ENCODE measurements at places on chromosomes 2 and 18.
A peak's percentile ranks its signal among the peaks of the same experiment; 100 is the strongest.

GRCh38 chr2:234163510-234164045, 113.1 kb downstream of the SPP2 start:
- DNase-seq: no peak

GRCh38 chr2:122704109-122704563, 948.7 kb downstream of the TSN start:
- DNase-seq: no peak

DNA sequence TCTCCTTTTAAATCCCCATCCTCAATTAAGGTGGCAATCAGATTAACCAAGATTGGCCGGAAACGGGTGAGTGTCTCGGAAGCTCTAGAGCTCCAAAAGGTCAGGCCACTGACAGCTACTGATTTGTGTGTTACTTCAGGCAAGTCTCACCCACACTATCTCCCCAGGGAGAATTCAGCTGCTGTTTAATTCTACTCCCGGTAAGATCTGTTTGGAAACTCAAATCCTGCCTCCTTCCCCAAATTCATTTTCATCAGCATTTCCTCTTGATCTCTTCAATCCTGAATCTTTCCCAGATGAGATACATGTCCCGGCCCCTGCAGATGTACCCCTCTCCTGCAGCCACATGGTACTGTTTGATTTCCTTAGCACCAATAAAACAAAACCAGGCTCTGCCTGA, 34.9 kb downstream of the EFR3B start:
- DNase-seq: no peak

- DNase-seq: no peak
Observed at GRCh38 chr2:239057533-239057932, 209.6 kb downstream of the TWIST2 start.

GRCh38 chr2:161068670-161069069, 91.6 kb upstream of the TANK start:
- no peak for DNase-seq

- DNase-seq: no peak
Observed at GRCh38 chr18:13424363-13424762, 205.8 kb downstream of the LDLRAD4 start.

GRCh38 chr2:85012855-85013254, 41.9 kb downstream of the KCMF1 start:
- DNase-seq: peak; percentile 19

GRCh38 chr2:6665093-6666045, 200.3 kb downstream of the CMPK2 start:
- DNase-seq: no peak

DNA sequence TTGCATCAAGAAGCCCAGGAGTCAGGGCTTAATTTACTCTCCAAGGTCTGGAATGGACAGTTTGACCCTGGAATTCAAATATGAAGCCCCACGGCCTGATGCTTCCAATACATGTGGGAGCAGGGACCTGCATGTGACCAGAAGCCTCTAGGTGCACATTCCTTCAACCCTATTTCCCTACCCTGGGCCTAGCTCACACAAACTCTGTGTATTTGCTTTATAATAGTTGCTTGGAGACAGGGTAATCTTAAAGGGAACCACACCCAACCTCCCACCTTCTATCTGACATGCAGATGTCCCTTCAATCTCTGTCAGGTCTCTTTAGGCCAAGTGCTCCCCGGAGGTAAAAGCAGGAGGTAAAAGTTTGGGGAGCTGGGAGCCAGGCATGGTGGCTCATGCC, 55.4 kb upstream of the PPP1CB start:
- DNase-seq: no peak

- no peak for DNase-seq
Observed at GRCh38 chr2:73949802-73950201, 23.1 kb downstream of the DGUOK start.

DNA sequence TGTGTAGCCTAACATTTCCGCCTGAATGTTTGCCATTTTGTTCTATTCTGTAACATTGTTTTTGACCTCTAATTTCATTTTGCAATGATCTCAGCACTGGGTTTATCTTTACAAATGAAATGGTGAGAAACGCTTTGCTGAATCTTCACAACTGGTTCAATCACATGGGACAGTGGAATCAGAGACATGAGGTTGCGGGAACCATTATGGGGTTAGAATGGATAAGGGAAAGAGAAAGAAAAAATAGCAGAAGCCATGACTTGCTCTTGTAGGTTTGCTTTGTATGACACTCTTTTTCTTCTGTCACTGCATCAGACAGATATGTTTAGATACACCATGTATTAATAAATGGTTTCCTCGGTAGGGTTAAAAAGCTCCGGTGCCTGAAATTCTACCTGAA, 114.3 kb upstream of the PELI1 start:
- no peak for DNase-seq

DNA sequence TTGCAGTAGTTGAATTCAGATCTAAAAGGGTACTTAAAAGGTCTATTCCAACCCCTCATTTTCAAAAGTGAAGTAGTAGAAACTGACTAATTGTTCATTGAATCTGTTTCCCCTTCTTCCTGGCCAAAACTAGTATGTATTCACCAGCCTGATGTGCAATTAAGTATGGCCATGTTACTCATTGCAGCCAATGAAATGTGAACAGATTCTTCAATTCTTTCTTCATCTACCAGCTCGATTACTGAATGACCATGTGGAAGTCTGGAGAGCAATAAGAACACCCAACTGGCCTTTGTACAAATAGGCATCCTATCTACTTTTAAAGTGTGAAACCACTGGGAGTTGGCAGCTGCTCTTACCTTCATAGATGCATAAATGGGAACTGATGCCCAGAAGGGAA, 449.0 kb upstream of the ID2 start:
- no peak for DNase-seq

DNA sequence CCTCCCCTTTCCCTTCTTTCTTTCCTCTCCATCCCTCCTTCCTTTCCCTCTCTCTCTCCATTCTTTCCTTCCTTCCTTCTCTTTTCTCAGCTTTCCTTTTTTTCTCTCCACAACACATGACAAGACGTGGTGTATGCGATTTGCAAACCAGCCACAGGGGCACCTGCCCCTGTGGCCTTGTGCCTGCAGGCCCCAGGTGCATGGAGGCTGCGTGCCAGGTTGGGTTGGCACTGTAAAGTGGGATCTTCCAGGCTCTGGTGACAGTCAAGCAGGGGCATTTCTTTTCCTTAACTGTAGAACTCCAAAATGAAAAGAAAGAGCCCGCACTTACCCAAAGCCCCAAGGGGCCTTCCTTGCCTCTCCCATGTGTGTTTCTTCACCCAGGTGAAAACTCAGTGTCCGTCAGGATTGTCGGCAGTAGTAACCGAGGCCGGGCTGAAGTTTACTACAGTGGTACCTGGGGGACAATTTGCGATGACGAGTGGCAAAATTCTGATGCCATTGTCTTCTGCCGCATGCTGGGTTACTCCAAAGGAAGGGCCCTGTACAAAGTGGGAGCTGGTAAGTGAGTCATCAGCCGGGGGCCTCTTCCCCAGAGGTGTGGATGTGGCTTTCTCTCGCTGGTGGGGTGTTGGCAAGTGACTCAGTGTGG, 50.9 kb downstream of the MARCO start:
- no peak for DNase-seq

DNA sequence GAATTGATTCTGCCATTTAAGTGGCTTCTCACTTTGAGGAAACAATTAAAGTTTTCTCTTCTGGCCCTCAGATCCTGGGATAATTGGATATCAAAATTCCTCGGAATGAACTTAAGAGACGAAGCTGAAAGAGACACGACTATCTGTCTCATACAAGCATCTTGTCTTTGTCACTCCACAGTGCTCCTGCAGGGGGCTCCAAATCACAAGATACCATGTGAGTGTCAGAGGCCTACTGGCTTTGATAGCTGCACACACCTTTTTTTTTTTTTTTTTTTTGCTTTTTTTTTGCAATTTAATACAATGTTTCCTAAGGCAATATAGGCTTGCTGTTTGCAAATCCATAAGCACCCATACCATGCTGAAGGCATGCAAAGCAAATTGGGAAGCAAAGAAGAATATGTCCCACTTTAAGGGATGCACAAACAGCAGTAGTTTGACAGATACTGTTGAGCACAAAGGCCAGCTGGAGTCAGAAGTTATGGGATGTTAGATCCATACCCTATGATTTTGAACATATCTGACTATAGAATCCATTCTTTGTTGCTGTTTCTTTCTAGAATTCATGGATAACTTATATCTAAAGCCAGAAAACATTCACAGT, 109.0 kb upstream of the CBLN2 start:
- peak; percentile 63 for DNase-seq

GRCh38 chr18:47067648-47068047, 32.2 kb upstream of the ELOA2 start:
- no peak for DNase-seq

DNA sequence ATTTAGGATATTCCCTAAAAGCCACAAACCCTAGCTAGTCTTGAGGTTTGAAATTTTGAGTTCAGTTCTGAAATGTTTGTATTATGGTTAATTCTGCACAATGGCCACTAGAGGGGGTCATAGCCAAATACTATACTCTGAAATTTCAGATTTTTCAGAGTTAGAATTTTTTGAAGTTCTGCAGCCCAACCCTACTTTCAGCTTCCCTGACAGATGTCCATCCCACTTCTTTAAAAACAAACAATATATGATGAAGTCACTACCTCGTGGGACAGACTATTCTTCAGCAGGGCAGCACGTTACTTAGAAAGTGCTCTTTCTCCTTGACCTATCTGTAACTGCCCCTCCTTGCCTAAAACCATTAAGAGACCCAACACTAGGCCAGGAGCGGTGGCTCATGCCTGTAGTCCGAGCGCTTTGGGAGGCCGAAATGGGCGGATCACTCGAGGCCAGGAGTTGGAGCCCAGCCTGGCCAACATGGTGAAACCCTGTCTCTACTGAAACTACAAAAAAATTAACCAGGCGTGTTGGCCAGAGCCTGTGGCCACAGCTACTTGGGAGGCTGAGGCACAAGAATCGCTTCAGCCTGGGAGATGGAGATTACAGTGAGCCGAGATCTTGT, 48.2 kb upstream of the PAPOLG start:
- DNase-seq: peak; percentile 66

GRCh38 chr18:54812885-54813284, 15.4 kb upstream of the RAB27B start:
- DNase-seq: no peak

GRCh38 chr2:223501641-223502040, 100.5 kb downstream of the SCG2 start:
- DNase-seq: no peak

DNA sequence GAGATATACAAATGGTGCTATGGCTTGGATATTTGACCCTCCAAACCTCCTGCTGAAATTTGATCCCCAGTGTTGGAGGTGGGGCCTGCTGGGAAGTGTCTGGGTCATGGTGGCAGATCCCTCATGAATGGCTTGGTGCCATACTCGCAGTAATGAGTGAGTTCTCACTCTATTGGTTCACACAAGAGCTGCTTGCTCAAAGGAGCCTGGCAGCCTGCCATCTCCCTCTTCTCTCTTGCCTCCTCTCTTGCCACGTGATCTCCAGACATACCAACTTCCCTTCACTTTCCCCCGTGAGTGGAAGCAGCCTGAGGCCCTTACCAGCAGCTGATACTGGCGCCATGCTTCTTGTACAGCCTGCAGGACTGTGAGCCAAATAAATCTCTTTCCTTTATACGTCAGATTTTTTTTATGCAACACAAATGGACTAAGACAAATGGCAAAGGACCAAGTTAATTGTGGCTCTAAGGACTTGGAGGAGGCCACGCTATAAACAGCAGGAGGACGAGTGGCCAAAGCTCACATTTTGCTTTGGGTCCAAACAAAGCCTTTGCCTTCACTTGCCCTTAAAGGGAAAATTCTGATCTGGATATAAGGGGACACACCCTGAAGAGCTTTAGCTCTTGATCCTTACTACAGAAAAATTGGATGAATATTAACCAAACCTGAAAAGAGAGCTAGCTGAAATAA, 214.7 kb downstream of the SS18 start:
- DNase-seq: no peak

All from hematopoietic multipotent progenitor cell (in vitro differentiated cells).